ENCODE measurements at places on chromosomes 6 and 20.

DNA sequence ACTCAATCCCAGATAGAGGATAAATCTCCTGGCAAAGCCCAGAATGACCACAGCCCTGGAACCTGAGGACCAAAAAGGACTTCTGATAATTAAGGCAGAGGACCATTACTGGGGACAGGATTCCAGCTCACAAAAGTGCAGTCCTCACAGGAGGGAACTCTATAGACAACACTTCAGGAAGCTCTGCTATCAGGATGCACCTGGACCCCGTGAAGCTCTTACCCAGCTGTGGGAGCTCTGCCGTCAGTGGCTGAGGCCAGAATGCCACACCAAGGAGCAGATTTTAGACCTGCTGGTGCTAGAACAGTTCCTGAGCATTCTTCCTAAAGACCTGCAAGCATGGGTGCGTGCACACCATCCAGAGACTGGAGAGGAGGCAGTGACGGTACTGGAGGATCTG lies 992 bp downstream of the ZSCAN16 start:
- no peak overlapping the region for H3K27ac ChIP-seq
- peaks cover 17% of the 10 kb centered on the region for H3K36me3 ChIP-seq
- H3K4me3 ChIP-seq: peak overlapping the region; percentile 78
- no peak for DNase-seq
- H3K27me3 ChIP-seq: no peaks in the 10 kb centered on the region
- H3K4me1 ChIP-seq: peaks cover 14% of the 10 kb centered on the region

GRCh38 chr6:37877373-37878149 lies 58.0 kb downstream of the ZFAND3 start:
- peaks cover 34% of the 10 kb centered on the region for H3K4me1 ChIP-seq
- H3K36me3 ChIP-seq: no peaks in the 10 kb centered on the region
- no peak for DNase-seq
- no peak overlapping the region for H3K4me3 ChIP-seq

DNA sequence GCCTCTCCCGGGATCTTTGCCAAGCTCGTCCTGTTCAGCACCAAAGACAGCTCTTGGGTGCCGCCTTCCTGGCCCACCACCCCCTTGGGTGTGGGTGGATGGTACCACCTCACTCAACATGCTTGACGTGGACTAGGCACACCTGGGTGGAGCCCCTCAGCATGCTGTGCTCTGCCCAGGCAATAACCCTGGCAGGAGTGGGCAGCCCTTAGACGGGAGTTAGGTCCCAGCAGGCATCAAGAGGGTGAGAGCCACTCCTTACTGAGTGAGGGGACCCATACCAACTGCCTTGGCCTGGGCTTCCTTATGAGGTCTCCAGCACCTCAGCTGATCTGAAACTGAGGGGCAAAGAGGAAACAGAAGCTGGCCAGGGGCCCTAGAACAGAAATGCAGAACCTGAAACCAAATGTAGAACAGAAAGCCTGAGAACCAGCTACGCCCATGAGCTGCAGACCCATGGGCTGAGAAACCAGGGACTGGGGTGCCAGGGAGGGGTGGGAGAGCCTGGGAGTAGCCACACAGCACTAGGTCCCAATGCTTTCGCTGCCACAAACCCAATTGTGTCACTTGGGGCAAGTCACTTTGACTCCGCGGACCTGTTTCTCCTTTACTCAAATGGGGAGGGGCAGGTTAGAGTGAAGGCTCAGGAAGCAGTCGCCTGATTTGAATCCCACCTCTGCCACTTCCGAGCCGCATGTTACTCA lies 2.0 kb downstream of the FGD2 start:
- H3K36me3 ChIP-seq: no peaks in the 10 kb centered on the region
- no peaks in the 10 kb centered on the region for H3K27me3 ChIP-seq
- DNase-seq: no peak
- H3K27ac ChIP-seq: no peak overlapping the region
- no peaks in the 10 kb centered on the region for H3K4me1 ChIP-seq
- H3K4me3 ChIP-seq: no peak overlapping the region

GRCh38 chr6:46555129-46555528 lies 63.9 kb upstream of the RCAN2 start:
- no peaks in the 10 kb centered on the region for H3K4me1 ChIP-seq
- no peaks in the 10 kb centered on the region for H3K36me3 ChIP-seq
- peak; percentile 7 for DNase-seq
- H3K27me3 ChIP-seq: no peaks in the 10 kb centered on the region

GRCh38 chr6:139743664-139744437 lies 369.4 kb upstream of the CITED2 start:
- no peak for DNase-seq
- H3K27me3 ChIP-seq: no peaks in the 10 kb centered on the region
- no peak overlapping the region for H3K27ac ChIP-seq
- no peak overlapping the region for H3K4me3 ChIP-seq
- no peaks in the 10 kb centered on the region for H3K36me3 ChIP-seq
- no peaks in the 10 kb centered on the region for H3K4me1 ChIP-seq

- no peaks in the 10 kb centered on the region for H3K36me3 ChIP-seq
- peaks cover 29% of the 10 kb centered on the region for H3K4me1 ChIP-seq
- DNase-seq: no peak
- no peak overlapping the region for H3K27ac ChIP-seq
- no peak overlapping the region for H3K4me3 ChIP-seq
- no peaks in the 10 kb centered on the region for H3K27me3 ChIP-seq
These were observed 31.9 kb upstream of the ZBTB24 start for GRCh38 chr6:109514946-109515345.

DNA sequence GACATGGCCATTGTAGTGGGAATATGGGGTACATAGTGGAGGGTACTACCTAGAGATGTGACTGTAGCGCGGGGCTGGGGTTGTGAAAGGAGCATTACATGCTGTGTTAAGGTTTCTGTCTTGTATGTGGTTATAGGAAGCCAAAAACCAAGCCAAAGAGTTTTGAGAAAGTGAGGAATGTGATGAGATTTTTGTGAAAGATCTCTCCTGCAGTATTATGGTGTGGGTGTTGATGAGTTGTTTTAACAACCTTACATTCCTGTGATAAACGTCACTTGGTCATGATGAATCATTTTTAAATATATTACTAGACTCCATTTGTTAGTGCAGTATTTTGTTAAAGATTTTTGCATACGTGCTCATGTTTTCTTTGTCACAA lies 48.9 kb downstream of the ZFAND3 start:
- no peak overlapping the region for H3K27ac ChIP-seq
- no peak overlapping the region for H3K4me3 ChIP-seq
- no peaks in the 10 kb centered on the region for H3K36me3 ChIP-seq

DNA sequence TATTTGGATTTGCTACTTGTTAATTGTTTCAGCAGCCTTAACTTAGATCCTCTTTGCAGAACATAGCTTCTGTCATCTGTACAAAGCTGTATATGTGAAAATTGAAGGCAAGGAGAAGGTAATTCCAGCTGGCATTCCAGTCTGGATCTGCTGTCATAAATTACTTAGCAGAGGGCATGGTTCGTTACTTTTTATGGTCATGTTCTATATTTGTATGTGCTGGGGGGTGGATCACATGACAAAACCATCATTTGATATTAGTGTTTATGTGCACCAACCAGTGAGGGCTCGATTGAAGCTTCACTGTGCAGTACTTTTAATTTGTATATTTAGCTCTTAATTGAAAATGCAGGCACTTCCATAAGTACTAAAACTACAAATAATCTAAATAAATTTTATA lies 80.2 kb downstream of the CAP2 start:
- peak overlapping the region; percentile 54 for H3K27ac ChIP-seq
- H3K36me3 ChIP-seq: no peaks in the 10 kb centered on the region
- H3K4me1 ChIP-seq: peaks cover 35% of the 10 kb centered on the region
- no peak overlapping the region for H3K4me3 ChIP-seq
- no peak for DNase-seq

GRCh38 chr6:167580619-167580911 lies 246.1 kb upstream of the AFDN start:
- no peak overlapping the region for H3K27ac ChIP-seq
- H3K27me3 ChIP-seq: no peaks in the 10 kb centered on the region
- peaks cover 4% of the 10 kb centered on the region for H3K4me1 ChIP-seq
- no peak overlapping the region for H3K4me3 ChIP-seq

GRCh38 chr6:94377835-94378234 lies 958.5 kb upstream of the EPHA7 start:
- no peak overlapping the region for H3K27ac ChIP-seq
- peaks cover 9% of the 10 kb centered on the region for H3K4me1 ChIP-seq
- no peak for DNase-seq
- no peaks in the 10 kb centered on the region for H3K27me3 ChIP-seq
- H3K36me3 ChIP-seq: no peaks in the 10 kb centered on the region
- H3K4me3 ChIP-seq: no peak overlapping the region

DNA sequence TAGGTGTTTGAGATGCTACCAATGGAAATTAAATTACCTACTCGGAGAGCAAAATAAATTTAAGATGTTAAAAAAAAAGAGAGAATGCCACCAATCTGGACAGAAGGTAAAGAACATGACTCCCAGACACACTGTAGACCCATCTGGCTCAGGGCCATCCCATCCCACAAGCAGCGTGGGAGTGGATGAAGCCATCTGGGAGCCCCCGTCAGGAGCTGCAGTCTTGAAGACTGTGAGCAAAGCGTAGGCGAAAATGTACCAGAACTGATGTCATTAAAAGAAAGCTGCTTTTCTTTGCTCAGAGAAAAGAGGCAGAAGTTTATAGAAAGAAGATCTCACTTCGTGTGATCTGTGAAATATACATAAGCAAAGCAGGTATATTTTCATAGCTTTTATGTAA lies 815.7 kb downstream of the QKI start:
- H3K27me3 ChIP-seq: no peaks in the 10 kb centered on the region
- H3K4me1 ChIP-seq: no peaks in the 10 kb centered on the region
- H3K36me3 ChIP-seq: no peaks in the 10 kb centered on the region
- no peak for DNase-seq

DNA sequence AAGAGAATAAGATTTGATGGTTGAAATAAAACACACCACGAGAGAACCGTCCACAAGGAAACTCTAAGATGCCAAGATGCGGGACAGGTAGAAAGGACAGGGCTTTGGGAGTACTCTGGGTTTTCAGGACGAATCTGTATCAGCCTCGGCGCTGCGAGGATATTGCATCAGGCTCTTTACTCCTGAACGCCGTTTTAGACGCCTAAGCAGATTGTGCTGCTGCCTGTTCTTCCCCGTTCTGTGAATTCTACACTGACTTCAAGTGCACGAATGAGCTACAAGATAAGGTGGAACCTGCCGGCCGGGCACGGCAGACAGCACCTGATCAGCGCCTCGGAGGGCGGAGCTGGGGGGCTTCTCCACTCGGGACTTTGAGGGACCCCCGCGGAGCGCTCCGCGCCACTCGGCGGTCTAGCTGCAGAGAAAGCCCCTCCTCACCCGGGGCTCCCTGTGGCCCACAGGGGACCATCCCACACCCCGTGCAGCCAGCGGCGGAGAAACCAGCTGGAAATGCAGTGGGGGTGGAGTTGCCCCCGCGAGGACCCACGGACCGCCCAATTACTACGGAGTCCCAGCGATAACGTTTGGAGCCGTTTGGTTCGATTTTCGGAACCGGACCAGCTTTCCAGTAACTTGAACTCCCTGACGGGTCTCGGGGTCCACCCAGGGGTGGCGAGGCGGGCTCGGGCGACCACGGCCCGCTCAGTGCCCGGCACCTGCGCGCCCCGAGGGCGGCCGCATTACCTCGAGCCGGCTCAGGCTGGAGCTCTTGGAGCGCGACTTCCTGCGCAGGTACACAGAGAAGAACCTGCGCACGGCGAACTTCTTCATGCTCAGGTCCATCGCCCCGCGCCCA lies 646 bp downstream of the RPS6KA2 start:
- H3K4me3 ChIP-seq: peak overlapping the region; percentile 87
- peaks cover 50% of the 10 kb centered on the region for H3K27me3 ChIP-seq
- peaks cover 17% of the 10 kb centered on the region for H3K4me1 ChIP-seq
- H3K27ac ChIP-seq: no peak overlapping the region

GRCh38 chr6:40931931-40932330 lies 107.1 kb downstream of the UNC5CL start:
- no peak for DNase-seq
- H3K27ac ChIP-seq: no peak overlapping the region
- no peaks in the 10 kb centered on the region for H3K27me3 ChIP-seq
- H3K4me3 ChIP-seq: no peak overlapping the region

GRCh38 chr6:20737912-20738311 lies 203.7 kb downstream of the CDKAL1 start:
- H3K36me3 ChIP-seq: no peaks in the 10 kb centered on the region
- peaks cover 4% of the 10 kb centered on the region for H3K4me1 ChIP-seq
- no peak overlapping the region for H3K4me3 ChIP-seq
- no peak overlapping the region for H3K27ac ChIP-seq
- no peaks in the 10 kb centered on the region for H3K27me3 ChIP-seq

DNA sequence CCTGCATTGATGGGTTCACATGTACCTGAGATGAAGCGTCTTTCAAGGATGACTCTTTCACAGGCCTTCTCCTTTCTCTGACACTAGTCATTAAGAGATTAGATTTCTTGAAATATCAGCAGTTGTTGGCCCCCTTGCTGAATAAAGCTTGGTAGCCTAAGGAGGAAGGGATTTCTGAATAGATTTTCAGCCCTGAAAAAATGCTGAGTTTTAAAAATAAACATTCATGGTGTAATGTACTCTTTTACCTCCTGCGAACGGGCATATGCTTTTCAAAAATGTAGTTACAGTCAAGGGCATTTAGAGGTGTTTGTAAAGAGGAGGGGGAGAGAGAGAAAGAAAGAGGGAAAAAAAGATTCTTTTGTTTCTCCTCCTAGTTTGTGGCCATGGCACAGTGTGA lies 222.7 kb downstream of the SOX4 start:
- no peaks in the 10 kb centered on the region for H3K4me1 ChIP-seq
- no peaks in the 10 kb centered on the region for H3K36me3 ChIP-seq

DNA sequence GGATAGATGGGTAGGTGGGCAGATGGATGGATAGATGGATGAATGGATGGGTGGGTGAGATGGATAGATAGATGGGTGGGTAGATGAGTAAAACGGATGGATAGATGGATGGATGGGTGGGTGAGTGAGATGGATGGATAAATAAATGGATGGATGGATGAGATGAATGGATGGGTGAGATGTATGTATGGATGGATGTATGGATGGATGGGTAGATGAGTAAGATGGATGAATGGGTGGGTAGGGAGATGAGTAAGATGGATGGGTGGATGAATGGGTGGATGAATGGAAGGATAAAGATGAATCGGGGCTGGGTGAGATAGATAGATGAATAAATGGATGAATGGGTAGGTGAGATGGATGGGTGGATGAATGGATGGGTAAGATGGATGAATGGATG lies 210.1 kb downstream of the TFAP2C start:
- no peaks in the 10 kb centered on the region for H3K36me3 ChIP-seq
- no peak overlapping the region for H3K27ac ChIP-seq
- H3K4me3 ChIP-seq: no peak overlapping the region
- DNase-seq: no peak
